Stimulated activated CD8-positive, alpha-beta memory T cell treated with anti-CD3 and anti-CD28 coated beads, Interleukin-12 subunit alpha, Interleukin-12 subunit beta, amount 100 ng/mL, for 4 hours (primary cell): ENCODE measurements at places on chromosomes 13 and 19.
A peak's percentile ranks its signal among the peaks of the same experiment; 100 is the strongest.

DNA sequence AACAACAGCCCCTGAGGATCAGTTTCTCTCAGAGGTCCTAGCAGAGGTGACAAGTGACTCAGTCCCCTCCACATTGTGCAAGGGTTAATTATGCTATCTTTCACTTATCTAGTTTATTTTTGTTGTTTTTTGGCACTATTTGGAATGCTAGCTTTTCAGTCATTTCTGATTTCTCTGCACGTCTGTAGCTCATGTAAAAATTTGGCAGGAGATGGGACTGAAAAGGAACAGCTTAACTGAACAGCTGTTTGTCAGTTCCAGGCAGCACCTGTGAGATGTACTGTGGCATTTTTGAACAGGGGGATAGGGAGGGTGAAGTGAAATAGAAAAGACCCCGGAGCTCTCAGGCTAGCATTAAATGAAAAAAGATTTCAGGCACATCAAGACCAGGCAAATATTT lies 313.5 kb downstream of the SUCLA2 start:
- DNase-seq: no peak

DNA sequence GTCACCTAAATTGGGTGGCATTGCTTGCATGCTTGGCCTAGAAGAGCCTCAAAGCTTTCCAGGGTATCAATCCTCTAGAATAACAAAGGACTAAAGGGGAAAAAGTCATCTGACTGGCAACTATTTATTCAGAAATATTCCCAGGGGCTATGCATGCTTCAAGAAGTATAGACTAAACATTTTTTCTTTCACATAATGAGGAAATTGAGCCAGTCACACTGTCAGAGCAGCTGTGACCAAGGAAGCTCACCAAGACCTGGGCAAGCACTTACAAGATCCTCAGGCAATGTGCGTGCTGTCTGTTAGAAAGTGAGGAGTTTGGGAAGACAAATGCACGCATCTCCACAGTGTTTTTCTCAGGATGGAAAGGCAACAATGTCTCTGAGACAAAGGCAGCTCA lies 747.2 kb downstream of the DIAPH3 start:
- no peak for DNase-seq

- DNase-seq: no peak
Observed at GRCh38 chr13:73413656-73414055, 354.9 kb downstream of the KLF5 start.

DNA sequence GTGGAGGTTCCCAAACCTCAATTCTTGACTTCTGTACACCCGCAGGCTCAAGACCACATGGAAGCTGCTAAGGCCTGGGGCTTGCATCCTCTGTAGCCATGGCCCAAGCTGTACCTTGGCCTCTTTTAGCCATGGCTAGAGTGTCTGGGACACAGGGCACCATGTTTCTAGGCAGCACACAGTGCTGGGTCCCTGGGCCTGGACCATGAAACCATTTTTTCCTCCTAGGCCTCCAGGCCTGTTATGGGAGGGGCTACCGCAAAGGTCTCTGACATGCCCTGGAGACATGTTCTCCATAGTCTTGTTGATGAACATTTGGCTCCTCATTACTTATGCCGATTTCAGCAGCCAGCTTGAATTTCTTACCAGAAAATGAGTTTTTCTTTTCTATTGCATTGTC lies 701.4 kb downstream of the FGF9 start:
- DNase-seq: no peak

GRCh38 chr19:4066176-4066606 lies 508 bp downstream of the ZBTB7A start:
- DNase-seq: peak; percentile 52

DNA sequence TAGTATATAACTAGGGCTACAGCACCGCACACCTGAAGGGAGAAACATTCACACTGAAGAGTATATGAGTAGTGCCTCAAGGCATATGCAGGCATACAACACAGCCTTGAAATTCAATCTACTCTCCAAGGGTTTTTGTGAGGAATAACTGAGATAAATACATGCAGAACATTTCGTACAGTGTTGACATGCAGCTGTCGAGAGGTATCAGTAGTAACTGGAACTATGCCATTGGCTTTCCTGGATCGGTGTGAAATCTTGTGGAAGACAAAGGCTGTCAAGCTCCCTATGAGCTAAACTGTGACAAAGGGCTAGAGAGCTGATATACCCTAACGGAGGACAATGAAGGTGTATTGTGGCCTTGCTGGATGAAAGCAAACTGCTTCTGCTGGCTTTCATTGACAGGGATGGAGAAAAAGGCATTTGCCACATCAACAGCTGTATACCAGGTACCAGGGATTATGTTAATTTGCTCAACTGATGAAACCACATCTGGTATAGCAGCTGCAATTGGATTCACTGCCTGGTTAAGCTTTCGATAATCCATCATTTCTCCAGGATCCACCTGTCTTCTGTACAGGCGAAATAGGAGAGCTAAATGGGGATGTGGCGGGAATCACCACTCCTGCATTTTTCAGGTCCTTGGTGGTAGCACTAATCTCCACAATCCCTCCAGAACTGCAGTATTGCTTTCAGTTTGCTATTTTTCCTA lies 16.3 kb downstream of the MTRF1 start:
- no peak for DNase-seq

DNA sequence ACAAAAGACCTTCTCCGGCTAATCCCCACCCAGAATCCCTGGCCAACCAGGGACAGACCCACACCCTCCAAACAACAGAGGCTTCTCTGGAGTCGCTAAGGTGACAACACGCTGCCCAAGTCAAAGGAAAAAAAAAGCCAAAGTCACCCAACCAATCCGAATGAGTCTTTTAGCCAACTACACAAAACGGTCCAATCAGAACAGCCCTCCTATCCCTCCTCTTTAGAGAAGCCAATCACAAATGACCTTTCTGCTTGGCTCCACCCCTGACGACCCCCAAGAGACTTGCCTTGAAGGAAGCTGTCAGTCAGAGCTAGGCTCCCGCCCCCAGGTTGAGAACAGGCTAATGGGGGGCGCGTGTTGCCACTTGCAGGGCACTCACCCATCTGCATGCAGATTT lies 6.6 kb upstream of the FBXW9 start:
- DNase-seq: no peak

GRCh38 chr19:39746836-39747529 lies 9.2 kb upstream of the CLC start:
- DNase-seq: no peak

DNA sequence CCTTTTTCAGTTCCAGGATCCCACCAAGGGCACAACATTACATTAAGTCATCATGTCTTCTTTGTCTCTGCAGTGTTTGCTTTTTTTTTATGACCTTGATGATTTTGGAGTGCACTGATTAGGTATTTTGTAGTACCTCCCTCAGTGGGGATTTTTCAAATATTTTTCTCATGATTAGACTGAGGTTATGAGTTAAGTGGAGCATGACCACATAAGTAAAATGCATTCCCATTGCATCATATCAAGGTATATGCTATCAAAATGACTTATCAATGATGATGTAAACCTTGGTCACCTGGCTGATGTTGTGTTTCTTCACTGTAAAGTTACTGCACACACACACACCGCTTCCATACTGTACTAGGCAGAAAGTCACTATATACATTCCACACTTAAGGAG lies 96.7 kb upstream of the TRPC4 start:
- no peak for DNase-seq

DNA sequence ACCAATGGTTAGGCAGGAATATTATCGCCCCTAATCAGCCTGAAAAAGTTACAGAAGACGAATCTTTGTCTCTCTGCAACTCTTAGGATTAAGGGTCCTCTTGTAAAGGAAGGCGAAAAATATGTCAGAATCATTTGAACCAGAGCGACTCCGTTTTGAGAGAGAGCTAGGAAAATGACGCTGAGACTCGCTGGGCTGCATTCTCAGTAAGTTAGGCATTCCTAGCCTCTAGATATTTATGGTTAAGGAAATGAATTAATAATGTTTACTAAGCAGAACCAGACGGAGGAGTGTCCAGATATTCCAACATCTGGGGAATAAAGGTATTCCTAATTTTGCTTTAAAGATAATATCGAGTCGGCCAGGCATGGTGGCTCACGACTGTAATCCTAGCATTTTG lies 755 bp upstream of the ZNF726 start:
- no peak for DNase-seq

GRCh38 chr13:62578402-62578801 lies 1162.8 kb upstream of the PCDH20 start:
- no peak for DNase-seq

DNA sequence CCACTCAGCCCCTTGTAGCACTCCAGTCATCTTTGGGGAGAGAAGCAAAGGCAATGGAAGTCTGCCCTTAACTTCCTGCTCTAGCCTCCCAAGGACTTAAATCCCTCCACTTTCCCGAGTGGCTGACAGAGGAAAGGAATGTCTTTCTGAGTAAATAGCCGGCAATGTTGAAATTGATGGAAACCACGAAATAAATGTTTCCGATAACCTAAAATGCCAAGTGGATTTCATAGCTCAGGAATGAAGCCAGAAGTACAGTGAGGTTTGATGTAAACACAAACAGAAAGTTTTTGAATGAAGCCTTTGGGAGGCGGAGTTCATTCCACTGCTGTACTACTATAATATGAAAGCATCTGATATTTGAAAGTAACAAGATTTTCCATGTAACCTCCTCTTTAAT lies 14.0 kb upstream of the TBC1D4 start:
- no peak for DNase-seq

DNA sequence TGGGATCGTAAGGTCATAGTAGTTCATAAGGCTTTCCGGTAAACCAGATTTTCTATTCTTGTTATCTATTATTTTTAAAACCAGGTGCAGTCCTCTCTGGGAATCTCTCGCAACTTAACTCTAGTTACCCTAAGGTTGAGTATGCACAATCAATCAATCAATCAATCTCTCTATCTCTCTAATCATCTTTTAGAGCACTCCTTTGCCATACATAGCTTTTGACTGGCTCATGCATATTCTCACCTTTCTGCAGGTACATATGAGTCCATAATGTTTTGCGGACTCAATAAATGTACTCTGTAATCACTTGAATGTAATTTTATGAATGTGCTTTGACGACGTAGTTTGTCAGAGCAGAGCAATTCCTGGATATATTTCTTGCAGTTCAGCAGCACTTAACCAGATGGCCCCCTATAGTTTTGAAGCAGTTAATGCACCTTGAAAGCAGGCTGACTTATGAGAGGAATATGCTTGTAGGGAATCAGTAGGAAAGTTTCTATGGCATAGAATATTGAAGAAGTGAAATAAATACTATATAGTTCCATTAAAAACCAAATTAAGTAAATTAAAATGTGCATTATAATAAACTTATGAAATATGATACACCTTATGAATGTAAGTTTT lies 524.7 kb downstream of the GPC5 start:
- DNase-seq: no peak

DNA sequence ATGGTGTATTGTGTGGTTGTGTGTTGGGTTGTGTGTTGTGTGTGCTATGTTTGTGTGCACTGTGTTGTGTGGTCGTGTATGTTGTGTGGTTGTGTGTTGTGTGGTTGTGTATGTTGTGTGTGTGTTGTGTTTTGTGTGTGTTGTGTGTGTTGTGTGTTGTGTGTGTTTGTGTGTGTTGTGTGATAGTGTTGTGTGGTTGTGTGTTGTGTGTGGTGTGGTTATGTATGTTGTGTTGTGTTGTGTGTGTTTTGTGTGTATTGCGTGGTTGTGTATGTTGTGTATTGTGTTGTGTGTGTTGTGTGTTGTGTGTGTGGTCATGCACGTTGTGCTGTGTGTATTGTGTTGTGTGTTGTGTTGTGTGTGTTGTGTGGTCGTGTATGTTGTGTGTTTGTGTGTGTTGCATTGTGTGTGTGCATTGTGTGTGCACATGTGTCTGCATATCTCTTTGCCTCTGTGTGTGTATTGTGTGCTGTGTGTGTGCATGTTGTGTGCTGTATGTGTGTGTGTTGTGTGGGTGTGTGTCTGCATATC lies 2.9 kb downstream of the C3 start:
- DNase-seq: no peak

DNA sequence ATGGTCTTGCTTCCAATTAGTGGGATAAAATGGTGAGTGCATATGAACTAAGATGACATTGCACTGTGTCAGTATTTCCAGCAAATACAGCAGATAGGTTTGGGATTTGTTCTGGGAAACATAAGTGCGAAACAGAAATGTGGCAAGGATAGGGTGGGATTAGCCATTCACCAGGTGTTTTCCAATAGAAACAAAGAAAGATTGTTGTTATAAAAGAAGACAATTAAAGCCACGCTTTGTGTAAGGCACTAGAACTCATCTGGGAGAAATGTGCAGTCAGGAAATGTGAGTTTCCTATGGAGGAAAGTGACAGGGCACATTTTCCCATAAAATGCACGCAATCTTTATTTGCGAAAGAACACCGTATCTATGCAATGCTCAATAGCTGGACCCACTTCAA lies 1547.8 kb downstream of the EFNB2 start:
- no peak for DNase-seq

DNA sequence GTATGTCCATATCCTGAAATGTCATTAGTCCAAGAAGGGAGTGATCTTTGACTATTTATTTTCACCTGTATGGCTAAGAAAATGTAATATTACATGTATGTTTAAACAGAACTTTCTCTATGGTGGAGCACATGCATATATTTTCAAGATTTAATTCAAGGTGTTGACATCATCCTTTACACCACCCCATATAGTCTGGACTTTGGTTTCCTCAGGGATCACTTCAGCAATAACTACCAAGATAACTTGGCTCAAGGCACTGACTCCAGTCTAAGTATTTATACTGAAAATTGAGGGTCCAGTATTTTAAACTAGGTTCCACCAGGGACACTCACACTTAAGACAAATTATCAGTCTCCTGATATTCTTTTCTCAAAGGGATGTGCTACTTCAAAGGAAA lies 660.6 kb downstream of the EFNB2 start:
- DNase-seq: no peak

GRCh38 chr13:37636701-37637100 lies 38.1 kb upstream of the POSTN start:
- DNase-seq: no peak

- DNase-seq: no peak
Observed at GRCh38 chr13:35990196-35990595, 141.0 kb downstream of the DCLK1 start.

DNA sequence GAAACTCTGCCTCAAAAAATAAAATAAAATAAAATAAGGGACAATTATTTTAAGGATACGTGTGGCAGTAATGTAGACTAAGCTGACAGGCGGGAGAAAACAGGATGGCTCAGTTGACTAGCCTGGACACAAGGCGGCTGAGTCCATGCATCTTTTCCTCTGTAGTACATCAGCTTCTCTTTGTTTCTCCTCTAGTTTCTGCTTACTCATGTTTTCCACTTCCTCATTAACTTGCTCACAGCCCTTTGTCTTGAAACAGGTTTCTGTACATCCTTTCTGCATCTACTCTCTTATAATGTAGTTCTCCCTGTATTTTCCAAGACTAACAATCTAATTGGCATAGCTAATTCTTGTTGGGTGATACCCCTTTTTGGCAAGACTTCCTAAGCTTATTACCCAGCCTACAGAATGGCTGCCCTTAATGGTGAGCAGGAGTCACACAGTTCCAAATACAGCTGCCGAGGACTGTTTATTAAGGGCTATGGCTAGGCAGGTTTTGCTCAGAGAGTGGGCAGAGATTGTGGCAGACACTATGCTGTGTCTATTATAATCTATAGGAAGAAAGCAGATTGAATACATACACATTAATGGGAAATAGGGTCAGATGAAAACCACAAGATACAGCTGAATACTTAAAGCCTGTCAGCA lies 58.7 kb upstream of the KLF5 start:
- no peak for DNase-seq
